Hematopoietic multipotent progenitor cell treated with erythropoietin and hydrocortisone succinate and interleukin-3 and kit ligand, for 4 days (in vitro differentiated cells): ENCODE measurements at places on chromosomes 16 and 17.
A peak's percentile ranks its signal among the peaks of the same experiment; 100 is the strongest.

DNA sequence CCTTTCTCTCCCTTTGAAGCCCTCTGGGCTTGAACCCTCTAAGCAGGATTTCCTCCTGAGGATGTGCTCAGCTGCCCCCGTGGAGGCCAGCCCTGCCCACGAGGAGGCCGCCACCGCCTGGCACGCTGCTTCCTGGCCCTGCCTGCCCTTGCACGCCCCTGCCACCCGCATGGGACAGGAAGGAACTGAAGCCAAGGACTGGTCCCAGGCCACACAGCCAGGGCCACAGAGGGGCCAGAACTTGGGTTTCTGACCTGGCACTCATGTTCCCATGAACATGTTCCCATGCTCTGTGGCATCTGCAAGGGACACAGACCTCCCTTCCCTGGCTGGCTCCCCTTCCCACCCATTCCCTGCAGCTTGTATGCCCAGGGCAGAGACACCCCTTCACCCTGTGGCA, 24.1 kb upstream of the MTSS2 start:
- no peak for DNase-seq

- no peak for DNase-seq
Observed at GRCh38 chr17:45972531-45972930, 26.5 kb upstream of the STH start.

DNA sequence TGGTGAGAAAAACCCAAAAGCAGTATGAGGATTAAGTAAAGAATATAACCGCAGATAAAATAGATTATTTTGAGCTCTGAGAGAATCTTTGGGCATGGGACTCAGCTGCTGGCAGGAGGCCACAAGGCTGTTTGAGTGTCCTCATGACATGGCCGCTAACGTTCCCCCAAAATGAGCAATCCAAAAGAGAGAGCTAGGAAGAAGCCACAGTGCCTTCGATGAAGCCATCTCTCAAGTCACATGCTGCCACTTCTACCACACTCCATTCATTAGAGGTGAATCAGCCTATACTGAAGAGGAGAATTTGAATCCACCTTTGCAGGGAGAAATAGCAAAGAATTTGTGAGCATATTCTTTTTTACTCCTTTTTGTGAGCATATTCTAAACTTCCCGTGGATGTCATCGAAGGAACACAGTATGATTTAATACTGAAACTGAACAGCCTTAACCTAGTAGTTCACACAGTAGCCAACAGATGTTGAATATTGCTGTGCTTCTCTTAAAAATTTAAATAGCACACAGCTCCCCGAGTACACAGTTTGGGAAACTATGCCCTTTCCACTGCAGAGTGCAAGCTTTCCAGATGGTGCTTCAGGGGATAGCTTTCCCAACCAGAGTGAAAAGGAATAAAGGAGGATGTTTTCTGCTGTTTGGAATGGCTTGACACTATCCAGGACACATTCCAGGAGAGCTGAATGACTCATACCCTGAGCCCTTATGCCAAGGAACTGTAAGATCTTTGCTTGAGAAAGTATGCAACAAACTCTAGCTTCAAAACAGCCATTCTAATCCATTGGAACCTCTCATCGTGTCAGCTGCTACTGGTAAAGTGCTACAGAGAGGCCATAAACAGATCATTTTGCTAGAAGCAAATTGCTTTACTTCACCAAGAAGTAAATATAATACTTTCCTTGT, 33.9 kb downstream of the ANKFY1 start:
- no peak for DNase-seq

DNA sequence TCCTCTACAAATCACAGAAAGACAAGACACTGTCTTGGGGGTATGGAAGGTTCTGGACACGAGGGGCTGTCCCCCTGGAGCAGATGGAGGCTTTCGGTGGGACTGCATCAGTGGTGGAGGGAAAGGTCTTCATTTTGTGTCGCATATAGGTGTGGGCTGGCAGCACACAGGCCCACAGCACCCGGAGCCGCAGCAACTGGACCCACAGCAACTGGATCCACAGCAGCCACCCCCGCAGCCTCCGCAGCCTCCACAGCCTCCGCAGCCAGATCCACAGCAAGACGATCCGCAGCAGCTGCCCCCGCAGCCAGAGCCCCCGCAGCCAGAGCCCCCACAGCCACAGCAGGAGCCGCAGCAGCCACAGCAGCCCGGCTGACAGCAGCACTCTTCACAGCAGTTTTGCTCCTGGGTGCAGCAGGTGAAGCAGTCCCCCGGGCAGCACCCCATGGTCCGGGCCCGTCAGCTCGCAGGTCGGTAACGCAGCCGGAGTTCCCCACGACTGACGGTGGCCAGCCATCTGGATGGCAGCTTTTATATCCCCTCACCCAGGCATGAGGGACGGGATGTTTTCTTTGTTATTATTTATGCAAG, at the start of gene KRTAP17-1:
Gene KRTAP17-1, minus strand, starts transcription at position 507 of the 591 bp plus-strand sequence. Its CDS starts 60 bp downstream, at position 447.
- no peak for DNase-seq

- DNase-seq = peak; percentile 44
Observed at GRCh38 chr17:74592087-74592990, at the start of gene CD300LD. Gene CD300LD (minus strand): TSS chr17:74592283. CDS start chr17:74592202, 81 bp downstream.

DNA sequence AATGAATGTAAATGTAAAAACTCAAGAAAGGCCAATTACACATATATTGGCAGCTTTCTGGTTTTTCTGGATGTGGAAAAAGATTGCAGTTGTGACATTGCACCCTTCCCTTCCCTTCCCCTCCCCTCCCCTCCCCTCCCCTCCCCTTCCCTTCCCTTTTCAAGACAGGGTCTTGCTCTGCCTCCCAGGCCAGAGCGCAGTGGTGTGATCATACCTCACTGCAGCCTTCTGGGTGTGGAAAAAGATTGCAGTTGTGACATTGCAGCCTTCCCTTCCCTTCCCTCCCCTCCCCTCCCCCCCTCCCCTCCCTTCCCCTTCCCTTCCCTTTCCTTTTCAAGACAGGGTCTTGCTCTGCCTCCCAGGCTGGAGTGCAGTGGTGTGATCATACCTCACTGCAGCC, 41.7 kb downstream of the PIK3R5 start:
- DNase-seq = no peak
